ENCODE measurements at places on chromosomes 13 and 19.

- no peak for DNase-seq
Measured at GRCh38 chr13:96948127-96948526, 46.1 kb downstream of the OXGR1 start.

DNA sequence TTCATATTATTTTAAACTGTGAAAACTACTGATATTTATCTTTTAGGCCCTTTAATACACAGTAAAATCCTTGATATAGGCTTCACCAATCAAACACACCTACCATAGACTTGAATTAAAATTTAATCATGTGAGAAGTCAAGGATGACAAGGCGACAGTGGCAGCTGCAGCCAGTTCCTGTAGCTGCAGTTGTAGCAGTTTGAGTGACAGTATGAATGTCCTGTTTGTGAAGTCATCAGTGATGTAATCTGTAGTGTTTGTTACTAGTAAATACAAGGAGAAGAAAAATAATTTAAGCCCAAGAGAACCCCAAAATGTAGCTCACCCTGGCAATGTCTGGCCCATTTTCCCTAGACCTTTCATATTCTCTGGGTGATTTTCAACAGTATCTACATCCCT, 897.0 kb downstream of the SLITRK6 start:
- no peak for DNase-seq

DNA sequence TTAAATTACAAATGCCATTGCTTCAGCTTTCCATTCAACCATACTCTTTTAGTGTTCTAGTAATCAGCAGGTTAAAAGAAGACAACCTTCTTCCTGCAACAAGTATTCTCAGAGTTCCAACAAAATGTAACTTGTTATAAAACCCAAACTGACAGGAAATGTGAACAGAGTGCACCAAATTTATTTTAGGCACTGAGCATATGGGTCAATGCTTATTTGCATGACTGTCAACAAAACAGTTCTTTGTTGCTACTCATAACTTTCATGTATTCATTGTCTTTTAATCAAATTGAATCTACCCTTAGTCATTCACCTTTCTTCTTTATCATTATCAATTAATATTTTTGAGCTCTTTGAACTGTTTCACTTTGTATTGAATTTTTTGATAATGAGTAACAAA, 554.1 kb downstream of the DACH1 start:
- no peak for DNase-seq

DNA sequence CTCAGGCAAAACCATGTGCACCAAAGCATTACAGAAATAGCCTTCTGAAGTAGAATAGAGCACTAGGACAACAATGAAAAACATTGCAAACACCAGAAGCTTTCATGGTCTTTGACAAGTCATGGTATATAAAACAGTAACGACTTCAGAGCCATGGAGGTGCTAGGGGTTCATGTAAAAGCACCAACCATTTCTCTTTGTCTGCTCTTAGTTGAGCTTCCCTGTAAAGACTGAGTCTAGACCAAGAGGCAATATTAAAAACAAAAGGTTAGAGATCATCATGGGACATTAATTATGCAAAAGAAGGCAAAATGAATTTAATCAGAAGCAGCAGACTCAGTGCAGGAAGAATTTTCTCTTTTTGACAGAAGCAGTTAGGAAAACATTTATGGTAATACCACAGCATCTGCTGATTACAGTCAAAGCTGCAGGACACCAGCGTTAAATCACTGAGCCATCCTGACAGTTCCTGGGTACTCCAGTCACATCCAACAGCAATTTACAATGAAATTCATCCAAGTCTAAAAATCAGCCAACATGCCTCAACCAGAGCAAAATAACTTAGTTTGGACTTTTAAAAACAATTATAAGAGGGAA, 476.8 kb downstream of the DIAPH3 start:
- no peak for DNase-seq

- DNase-seq: no peak
Measured at GRCh38 chr13:44627441-44627840, 51.3 kb upstream of the TSC22D1 start.

- DNase-seq: no peak
Measured at GRCh38 chr13:39197647-39198007, 159.4 kb downstream of the NHLRC3 start.

DNA sequence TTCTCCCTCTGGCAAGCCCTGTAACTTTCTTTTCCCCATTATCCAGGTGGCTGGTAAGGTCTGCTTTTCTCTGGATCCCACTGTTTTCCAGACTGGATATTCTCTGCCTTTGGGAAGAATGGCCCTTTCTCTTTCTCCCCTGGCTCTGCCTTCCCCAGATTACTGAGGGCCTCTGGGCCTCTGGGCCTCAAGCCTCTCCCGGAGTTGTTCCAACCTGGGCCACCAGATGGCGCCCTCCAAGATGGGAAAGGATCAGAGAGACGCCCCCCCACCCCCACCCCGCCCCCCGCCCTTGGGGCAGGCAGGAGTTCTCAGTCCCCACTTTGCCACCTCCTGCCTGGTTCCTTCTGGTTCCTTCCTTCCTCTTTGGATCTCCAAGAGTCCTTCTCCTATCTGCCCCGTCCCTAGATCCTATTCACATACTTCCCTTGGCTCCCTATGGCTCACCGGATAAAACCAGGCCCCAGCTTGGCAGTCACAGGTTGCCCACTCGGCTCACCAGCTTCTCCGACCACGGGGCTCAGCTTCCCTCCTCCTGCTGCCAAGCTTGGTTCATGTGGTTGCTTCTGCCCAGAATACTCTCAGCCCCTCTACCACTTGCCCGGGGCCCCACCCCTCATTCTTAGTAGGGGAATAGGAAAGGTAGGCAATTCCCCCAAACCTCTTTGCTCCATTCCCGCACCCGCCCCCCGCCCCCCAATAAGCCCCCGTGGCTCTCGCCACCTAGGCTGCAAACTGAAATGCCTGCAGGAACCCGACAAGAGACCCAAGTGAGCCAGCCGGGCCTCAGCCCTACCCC, 13.1 kb downstream of the EPS8L1 start:
- peak; percentile 95 for DNase-seq

DNA sequence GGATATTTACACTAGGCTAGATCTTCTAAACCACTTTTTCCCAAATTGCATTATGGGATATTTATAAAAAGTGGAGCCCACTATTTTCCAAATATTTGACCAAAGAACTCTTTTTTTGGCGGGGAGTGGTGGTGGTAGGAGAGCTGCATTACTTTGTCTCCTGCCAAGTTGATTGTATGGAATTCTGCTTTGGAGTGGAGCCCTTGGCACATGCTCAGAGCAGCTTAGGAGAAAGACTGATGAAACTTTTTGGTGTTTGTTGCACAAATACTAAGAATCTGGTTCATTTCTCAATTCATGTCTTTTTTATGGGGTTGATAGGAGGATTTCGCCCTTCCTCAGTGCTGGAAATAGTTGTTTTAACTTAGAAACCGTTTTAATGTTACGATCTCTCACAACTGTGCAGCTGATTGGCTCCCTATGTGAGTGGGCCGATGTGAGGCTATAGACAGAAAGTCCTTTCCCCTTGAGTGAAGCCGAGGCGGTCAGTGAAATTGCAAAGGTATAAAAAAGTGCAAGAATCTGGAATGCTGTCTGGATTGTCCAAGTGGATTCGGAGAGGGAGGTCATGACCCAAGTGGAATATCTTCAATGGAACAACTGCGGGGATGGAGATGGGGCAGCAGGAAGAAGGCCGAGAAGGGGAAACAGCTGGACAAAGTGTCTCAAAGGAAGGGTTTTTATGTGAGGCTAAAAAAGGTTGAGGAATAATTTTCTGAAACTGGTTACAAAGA, 415.9 kb downstream of the FGF9 start:
- no peak for DNase-seq

DNA sequence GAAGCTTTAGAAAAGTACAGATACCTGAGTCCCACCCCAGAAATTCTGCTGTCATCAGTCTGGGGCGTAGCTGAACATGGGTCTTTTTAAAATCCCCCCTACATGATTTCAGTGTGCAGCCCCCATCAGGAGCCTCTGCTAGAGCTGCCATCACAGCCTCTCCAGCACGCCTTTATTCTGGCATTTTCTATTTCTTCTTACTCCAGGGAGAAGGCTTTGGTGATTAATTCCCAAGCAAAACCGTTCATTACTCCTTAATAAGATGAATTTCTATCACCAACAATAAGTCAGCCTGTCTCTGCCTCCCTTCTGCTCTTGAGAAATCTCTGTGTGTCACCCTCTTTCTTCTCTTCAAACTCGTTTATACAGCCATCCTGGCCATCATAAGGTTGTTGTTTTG, 160.3 kb downstream of the KATNAL1 start:
- no peak for DNase-seq

GRCh38 chr13:65499256-65499655, 1730.9 kb downstream of the PCDH9 start:
- no peak for DNase-seq

GRCh38 chr19:6204866-6205723, 69.6 kb downstream of the ACSBG2 start:
- DNase-seq: no peak

GRCh38 chr13:50844084-50844875, 788 bp upstream of the DLEU7 start:
- no peak for DNase-seq

DNA sequence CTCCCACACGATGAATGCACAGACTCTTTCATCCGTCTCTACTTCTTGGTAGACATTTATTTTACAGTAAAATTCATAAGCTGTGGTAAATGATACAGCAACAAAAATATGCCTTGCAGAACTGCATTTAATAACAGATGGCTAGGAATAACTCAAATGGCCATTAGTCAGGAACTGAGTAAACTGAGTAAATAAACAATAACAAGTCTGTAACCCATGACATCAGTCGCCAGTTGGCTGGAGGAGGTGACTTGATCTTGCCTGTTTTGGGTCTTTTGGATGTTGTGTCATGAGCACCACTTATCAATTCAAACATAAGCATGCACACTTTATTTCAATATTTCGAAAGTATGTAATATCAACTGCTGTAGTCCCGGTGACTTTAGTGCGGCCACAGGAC, 632.6 kb upstream of the ARGLU1 start:
- DNase-seq: no peak

DNA sequence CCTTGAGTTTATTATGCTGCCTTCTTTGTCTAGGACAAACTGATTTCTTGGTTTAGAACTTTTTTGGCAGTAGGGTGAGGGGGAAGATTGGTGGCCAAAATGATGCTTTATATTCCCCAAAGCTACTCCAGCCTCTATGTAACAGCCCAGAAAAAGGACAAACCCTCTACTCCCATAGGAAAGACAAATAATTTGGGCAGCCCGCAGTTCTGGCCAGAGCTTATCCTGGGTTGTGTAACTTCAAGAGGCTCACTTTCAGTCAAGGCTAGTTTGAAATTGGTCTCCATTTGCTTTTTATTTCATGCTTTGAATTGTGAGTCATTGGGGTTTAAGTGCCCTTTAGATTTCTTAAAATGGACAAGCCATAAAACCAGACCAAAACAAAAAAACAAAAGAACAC, 142.3 kb downstream of the OLFM4 start:
- no peak for DNase-seq

DNA sequence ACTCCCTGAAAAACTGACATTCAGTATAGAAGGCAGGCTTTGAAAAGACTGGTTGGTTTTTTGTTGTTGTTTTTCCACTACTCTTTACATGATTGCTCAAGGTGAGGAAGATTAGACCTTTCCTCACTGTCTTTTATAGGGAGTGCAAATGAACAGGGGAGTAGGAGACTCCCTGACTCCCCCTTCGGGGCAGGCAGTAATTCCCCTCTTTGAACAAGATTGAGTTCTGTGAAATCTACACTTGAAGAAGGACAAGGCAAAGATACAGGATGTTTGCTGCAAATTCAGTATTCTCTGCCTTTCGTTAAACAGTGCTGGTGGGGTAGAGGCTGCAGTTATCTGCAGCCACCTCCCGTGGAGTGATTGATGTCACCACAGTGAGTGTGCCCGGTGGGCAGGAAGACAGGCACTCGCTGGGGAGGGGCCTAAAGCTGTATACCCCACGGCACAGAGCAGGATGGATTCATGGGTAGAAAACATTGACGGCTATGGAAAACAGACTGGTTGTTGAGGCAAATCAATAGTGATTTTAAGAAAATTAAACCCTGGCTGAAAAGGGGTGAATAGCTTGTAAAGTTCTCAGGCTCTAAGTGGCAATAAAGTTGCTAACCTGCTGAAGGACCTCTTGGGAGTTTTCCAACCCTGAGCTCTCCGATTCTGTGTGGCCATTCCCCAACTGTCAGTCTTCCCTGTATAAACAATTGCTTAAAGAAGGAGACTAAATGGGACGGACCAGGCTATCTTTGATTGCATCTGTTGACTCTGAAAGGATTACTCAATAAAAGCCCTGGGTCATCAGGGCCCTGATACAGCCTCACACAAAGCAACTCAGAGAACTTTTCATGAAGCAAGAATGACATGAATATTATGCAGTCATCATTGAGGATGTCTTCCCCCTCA, 308.3 kb downstream of the TBC1D4 start:
- DNase-seq: no peak

GRCh38 chr13:38398711-38399493, 49.3 kb downstream of the UFM1 start:
- no peak for DNase-seq

GRCh38 chr19:41305927-41306793, 3.8 kb upstream of the CCDC97 start:
- DNase-seq: no peak

DNA sequence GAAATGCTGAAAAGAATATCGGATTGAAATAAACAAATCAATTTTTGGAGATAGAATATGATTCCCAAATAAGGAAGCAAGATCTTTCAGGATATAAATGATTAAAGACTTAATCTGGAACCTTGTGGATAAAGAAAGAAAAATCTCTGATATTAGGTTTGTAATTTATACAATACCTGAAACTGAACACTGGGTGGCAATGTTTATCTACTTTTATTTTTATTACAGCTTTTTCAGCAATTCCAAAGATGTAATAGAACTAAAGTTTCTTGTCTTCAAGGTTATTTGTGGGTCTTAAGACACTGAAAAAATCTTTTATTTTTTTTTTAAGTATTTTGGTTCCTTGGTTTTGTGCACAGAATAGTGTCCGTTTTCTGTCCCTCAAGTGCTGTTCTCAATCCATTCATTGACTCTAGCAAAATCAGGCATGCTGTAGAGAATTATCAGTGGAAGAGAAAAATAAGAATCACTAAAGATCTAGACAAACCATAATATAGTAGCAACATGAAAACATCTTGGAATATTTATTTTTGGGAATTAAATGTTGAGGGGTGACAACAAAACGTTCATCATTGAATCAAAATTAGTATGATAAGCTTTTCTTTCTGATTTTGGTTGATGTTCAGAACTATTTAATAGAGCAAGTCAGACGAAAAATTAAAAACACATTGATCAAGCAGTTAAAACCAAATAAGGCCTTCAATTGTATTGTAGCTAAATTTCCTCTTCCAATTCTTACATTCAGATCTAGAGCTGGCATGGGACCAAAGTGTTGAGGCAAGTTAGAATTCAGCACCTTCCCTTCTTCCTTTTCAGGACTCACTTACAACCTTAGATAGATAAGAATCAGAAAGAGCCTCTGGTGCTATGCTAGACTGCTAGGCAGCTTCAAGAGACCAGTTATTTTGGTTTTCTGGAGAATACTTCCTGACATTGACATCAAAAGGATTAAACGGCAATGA, 704.4 kb upstream of the PCDH20 start:
- DNase-seq: no peak

DNA sequence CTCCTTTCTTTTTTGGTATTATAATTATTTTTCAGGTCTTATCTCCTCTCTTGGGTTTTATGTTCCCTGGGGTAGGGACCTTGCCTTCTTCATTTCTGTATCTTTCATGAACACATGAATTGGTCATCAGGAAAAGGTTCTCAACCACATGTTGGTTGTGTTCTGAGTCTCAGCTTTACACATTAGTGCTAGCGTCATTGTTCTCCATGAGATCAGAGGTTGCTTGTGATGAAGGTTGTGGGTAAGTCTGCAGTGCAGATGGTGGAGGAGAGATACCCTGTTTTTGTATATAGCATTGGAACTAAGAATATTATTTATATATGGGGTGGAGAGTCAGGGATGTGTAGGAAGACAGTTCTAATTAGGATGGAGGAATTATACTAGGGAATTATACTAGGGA, 24.5 kb upstream of the CEACAM8 start:
- DNase-seq: no peak

Measured in 8988T (cell line).